Activated CD4-positive, alpha-beta T cell treated with anti-CD3 and anti-CD28 coated beads, Interleukin-2, amount 50 U/mL, for 1 hour (primary cell): ENCODE measurements at places on chromosomes 1 and 21.

GRCh38 chr1:173393659-173394000 is 83.5 kb upstream of the PRDX6 start:
- no peak for DNase-seq

DNA sequence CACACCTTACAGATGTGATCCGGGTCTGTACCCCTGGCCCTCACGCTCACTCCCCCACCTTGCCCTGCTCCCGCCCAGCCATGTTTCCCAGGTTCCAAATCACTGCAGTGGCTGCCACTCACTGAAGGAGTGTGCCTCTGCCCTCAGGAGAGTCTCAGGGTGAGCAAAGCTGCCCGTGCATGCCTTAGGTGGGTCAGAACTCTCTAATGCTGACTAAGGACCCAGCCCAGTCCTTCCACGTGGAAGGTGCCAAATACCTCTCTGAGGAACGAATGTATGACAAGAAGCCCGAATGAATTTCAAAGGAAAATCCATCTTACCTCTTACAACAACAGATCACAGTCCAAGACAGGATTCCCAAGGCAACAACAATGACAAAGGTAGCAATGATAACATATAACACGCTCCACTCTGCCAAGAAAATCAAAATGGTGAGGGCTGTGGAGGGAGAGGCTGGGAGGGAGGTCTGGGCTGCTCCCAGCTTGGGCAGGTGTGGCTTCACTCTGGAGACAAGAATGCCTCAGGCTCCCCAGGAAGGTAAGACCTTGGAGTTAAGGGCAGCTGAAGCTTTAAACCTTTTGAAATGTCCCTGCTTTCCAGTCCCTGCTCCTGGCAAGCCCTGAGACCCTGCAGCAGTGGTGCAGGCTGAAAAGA is 115.2 kb downstream of the KIAA0319L start:
- no peak for DNase-seq

DNA sequence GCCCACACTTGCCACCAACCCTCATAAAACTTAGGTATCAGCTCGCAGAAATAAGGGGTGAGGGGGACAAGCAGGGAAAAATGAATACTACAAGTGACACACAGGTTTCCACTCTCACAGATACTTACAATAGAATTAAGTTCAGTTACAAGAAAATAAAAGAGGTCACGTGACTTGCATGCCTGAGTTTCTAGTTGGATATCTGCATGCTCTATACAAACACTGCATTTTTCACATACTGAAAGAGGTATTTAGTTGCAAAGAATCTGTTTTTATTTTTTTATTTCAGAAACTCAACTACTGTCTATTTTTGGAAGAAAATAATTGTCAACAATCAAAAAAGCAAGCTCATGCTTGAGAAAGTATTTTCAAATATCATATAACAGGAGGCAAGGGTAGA is 43.5 kb downstream of the DPYD start:
- DNase-seq: no peak

DNA sequence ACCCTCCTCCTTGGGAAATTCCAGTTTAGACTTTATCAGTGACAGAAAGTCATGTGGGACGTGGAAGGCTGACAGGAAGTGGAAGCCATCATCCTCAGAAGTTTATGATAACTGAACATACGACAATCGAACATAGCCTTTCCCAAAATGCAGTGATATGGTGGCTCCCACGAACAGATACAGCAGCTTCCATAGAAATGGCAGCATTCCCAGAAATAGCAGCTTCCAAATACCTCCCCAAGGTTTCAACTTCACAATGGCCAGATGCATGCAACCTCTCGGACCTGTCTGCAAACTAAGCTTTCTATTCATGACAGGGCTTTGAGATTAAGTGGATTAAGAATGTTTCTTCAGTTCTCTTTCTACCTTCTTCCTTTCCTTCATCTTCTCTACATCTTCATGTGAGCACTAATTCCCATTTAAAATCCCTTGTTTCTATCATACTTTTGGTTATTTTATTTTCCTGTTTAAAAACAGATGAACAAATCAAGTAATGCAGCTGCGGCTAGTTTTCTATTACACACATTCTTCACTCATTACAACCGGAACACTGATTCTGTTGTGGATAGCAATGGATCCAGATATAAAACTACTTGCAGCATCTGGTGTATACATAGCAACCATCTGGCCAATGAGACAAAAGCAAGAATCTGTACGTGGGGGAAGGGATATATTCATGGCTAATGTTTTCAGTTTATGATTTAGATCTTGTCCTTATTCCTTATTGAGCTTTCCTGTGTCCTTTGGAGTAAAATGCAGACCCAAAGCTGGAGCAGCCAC is 304.8 kb downstream of the BRINP3 start:
- no peak for DNase-seq

DNA sequence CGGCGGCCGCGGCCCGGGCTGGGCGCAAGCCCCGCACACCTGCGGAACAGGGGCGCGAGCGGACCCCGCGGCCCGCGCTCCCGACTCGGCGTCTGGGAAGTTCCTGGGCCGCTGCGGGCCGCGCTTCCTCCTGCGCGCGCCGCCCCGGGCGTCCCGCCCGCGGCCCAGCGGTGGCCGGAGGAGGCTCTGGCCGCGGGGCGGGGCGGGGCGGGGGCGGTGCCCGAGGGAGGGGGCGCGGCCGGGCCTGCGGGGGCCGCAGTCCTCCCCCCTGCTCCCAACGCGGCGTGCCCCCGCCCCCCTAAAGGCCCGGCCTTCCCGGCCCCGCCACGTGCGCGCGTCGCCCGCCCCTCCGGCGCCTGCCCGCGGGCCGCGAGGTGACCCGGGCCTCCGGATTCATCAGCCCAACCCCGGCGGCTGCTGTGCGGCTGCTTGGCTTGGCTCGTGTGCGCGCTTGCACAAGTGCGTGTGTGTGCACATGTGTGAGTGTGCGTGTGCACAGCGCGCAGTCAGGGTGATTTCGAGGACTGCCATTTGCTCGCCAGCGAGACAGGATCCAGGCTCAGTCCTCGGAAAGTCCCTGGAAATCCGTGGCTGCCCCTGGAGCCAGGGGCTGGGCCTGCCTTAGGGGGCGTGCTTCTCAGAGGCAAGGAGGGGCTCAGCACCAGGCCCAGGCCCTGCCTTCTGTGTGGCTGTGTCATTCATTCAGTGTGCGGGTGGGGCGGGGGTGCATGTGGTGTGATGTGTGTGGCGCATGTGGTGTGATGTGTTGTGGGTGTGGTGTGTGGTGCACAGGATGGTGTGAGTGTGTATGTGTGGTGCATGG is at the start of gene C2CD2:
Gene C2CD2, minus strand, starts transcription at position 188 of the 823 bp plus-strand sequence. CDS start 370 bp downstream, outside the sequence.
- no peak for DNase-seq

DNA sequence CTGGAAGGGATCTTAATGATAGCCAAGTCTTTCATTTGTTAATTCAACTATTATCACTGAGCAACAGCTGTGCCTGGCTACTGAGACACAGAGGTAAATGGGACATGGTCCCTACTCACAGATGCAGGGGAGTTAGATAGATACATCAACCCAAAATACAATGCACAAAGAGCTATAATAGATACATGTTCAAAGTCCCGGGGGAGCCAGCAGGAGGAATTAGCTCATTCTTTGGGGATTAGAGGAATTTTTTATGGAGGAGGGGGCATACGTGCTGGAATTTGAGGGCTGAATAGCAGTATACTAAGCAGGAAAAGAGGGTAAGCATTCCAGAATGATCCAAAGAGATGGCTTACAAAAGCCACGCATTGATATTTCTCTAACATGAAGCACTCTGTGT is 34.6 kb downstream of the C8B start:
- no peak for DNase-seq

DNA sequence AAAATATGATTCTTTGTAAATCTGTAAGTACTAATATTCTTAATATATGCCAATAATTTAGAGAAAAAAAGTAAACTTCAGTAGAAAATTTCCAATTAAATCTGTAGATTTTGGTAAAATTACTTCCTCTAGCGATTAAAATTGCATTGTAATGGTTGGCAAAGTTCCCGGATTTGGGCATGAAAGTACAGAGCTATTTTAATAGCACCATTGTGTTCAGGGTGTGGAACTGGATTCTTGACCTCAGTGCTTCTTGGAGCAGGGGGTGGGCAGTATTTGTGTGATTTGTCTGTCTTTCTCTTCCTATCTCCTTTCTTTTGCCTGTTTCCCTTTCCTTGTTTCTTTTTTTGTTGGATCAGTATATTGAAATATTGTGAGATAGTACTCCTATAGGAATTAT is 72.1 kb downstream of the DNM3 start:
- no peak for DNase-seq

- no peak for DNase-seq
These were observed 15.4 kb downstream of the LPAR3 start for GRCh38 chr1:84877592-84877991.

GRCh38 chr1:47186267-47187185 is 3.3 kb downstream of the PDZK1IP1 start:
- DNase-seq: no peak

GRCh38 chr1:176802316-176802715 is 339.3 kb downstream of the PAPPA2 start:
- DNase-seq: no peak

- peak; percentile 58 for DNase-seq
These were observed 5.7 kb downstream of the GJB3 start for GRCh38 chr1:34786521-34787325.

DNA sequence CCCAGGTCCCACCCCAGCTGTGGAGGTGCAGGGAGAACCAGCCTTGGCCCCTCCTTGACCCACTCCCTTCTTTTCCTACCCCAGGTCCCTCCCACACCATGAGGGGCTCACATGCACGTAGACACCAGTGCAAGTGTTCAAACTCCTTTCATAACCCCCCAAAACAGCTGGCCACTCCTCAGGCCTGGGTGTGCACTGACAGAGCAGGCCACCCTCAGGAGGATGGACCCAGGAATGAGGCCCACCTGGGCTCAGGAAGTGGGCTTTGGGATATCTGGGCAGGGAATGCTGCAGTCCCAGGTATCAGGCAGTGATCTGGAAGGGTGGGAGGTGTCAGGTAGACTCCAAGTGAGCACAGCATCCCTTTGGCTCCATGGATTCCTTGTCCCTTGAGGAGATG is 723.8 kb downstream of the MATN1 start:
- DNase-seq: no peak

- no peak for DNase-seq
These were observed 146.3 kb upstream of the DNAH14 start for GRCh38 chr1:224783006-224783651.

GRCh38 chr1:186945146-186945545 is 116.4 kb downstream of the PLA2G4A start:
- DNase-seq: no peak

- DNase-seq: peak; percentile 12
These were observed 595 bp downstream of the RNF2 start for GRCh38 chr1:185045814-185046492.

DNA sequence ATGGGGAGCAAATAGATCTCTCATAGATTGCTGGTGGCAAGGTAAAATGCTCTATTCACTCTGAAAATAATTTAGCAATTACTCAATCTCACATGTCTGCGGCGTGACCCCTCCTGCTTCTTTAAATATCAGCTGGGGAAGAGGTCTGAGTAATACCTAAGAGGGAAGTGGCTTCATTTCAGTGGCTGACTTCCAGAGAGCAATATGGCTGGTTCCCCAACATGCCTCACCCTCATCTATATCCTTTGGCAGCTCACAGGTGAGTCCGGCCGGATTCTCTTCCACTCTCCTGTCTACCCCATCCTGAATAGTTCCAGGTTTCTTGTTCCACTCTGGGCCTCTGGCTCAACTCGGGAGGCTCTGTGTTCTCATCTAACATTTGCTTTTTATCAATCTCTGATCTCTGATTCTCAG is at the start of gene SLAMF7:
Gene SLAMF7, plus strand, starts transcription at position 150 of the 414 bp plus-strand sequence. Its CDS starts 55 bp downstream, at position 205.
- no peak for DNase-seq

GRCh38 chr1:86939406-86939805 is 25.0 kb downstream of the HS2ST1 start:
- DNase-seq: no peak
